ENCODE measurements at places on chromosomes 13 and 19.

- DNase-seq, result no peak
These were observed 176.8 kb upstream of the ZNF507 start for GRCh38 chr19:32168606-32169005.

- DNase-seq, result peak; percentile 11
These were observed 436.6 kb upstream of the KLF12 start for GRCh38 chr13:74570834-74571233.

DNA sequence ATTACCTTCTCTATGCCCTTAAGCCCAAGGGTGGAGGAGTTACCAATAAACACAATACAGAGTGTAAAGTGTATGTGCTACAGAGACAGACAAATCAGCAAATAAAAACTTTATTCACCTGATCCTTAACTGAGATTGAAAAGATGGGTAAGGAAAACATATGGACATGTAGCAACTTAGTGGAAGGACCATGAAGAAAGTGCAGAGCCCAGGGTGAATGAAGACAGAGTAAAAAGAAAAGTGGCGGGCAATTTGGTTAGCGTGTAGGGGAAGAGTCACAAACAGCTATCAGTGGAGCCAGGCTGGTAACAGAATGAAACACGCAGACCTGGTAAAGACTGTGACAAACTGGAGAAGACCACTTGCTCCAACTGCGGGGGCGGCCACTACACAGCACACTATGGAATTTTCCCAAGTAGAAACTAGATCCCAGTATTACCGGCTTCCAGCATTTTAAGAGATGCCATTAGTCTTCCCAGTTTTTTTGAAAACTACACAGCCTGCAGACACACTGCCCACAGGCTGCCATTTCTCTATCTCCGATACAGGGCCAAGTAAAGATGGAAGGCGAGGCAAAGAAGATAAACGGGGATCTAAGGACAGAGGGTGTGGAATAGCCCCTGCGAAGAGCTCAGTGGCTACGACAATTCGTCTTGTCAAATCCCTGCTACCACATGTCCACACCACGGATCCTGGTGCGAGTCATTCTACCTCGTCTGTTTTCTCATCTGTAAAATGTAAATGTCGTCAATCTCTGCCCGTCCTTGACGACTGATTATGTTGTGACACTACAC is 1.2 kb downstream of the UQCRFS1 start:
- DNase-seq, result peak; percentile 15

- DNase-seq, result peak; percentile 46
These were observed 1707.6 kb upstream of the SLC10A2 start for GRCh38 chr13:104773775-104774174.

All from astrocyte (in vitro differentiated cells and primary cell).